ENCODE measurements at places on chromosomes 2 and 18. TPM values are rescaled to one million over a fixed set of nuclear protein-coding genes. Genes with fewer than 3 reads are reported as not detected.

The PAX3 gene
- not detected for total RNA-seq

The LRP1B gene
- total RNA-seq, result 0.14 TPM

GRCh38 chr18:56257205-56257604 is 381.2 kb downstream of the TXNL1 start:
- H3K27ac ChIP-seq, result no peak overlapping the region
- no peak overlapping the region for H3K4me3 ChIP-seq
- peaks cover 6% of the 10 kb centered on the region for H3K4me1 ChIP-seq
- DNase-seq, result no peak

DNA sequence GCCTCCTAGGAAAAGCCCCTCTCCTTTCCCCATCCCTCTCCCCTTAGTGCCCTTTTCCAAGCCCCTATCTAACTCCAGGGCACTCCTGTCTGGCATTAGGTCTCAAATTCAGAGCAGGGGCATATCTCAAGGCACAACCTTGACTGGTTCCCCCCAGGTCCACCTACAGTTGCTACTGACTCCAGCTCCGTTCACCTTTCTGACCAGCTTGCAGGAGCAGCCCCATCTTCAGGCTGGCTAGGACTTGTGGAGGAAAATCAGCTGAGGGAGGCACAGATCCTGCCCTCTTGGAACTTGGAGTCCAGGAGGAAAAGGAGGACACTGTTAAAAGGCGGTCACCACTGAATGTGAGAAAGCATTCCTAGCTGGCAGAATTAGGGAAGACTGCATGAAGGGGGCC is 152.4 kb downstream of the ZFP36L2 start:
- H3K4me1 ChIP-seq, result 0 out of 2 replicates have a peak, but pooled peaks cover 4% of the 10 kb centered on the region
- H3K36me3 ChIP-seq, result no peaks in the 10 kb centered on the region
- no peak overlapping the region for H3K27ac ChIP-seq

Measured in WTC11 (cell line).